Right cardiac atrium (tissue), 5 donors: ENCODE measurements at places on chromosomes 7 and 10. TPM values are rescaled to one million over a fixed set of nuclear protein-coding genes. Genes with fewer than 3 reads are reported as not detected.

DNA sequence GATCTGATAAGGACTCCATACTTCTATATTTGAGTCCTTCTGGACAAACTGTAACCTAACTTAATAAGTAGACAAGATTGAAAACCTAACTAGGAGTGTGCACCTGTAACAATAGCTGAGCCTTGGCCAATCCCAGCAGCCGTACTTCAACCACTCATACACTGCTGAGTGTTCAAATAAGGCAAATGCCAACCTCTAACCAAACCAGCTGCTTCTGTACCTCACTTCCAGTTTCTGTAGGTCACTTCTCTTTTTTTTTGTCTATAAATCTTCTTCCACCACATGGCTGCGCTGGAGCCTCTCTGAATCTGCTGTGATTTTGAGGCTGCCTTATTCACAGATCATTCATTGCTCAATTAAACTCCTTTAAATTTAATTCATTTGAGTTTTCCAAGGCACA, 753.2 kb downstream of the DNAJB9 start:
- DNase-seq, result no peak

GRCh38 chr7:106068538-106068961, 43.6 kb downstream of the SYPL1 start:
- DNase-seq, result no peak

DNA sequence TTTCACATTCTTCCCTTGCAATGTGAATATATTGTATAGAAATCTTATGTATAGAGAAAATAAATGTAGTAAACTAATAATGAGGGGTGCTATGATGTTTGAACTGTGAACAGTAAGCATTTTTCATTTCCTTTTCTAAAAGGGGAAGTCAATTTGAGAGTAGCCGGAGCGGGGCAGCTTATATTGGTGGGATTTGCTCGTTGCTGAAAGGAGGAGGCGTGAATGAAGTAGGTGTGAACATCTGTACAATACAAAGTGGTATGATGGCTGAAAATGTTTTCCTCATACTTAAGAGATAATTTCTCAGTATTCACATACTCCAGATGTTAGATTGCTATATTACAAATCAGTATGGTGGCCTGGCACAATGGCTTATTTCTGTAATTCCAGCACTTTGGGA, 87.1 kb downstream of the SRI start:
- DNase-seq, result no peak

- no peak for DNase-seq
Measured at GRCh38 chr7:107596881-107597581, 17.0 kb downstream of the BCAP29 start.

- DNase-seq, result no peak
Measured at GRCh38 chr10:46297406-46298204, 10.8 kb downstream of the ANTXRL start.

GRCh38 chr10:6748029-6748428, 168.0 kb upstream of the PRKCQ start:
- DNase-seq, result no peak

Gene ZNF488
- not detected for total RNA-seq

Gene ZNRF2
- total RNA-seq, result 8.5 TPM
